ENCODE measurements at places on chromosomes 4 and X. TPM values are rescaled to one million over a fixed set of nuclear protein-coding genes. Genes with fewer than 3 reads are reported as not detected.

GRCh38 chr4:13542577-13543031 lies 1.7 kb downstream of the NKX3-2 start:
- H3K4me1 ChIP-seq: no peaks in the 10 kb centered on the region
- H3K4me3 ChIP-seq: peak overlapping the region; percentile 15
- H3K27me3 ChIP-seq: peaks cover 100% of the 10 kb centered on the region
- H3K36me3 ChIP-seq: no peaks in the 10 kb centered on the region
- no peak for DNase-seq

Gene PF4V1
- total RNA-seq: not detected

Gene MORC4
- 7.6 TPM for total RNA-seq

Gene GLRB
- 6.1 TPM for total RNA-seq

- DNase-seq: no peak
Measured at GRCh38 chrX:108091878-108092291, 307 bp downstream of the ATG4A start.

DNA sequence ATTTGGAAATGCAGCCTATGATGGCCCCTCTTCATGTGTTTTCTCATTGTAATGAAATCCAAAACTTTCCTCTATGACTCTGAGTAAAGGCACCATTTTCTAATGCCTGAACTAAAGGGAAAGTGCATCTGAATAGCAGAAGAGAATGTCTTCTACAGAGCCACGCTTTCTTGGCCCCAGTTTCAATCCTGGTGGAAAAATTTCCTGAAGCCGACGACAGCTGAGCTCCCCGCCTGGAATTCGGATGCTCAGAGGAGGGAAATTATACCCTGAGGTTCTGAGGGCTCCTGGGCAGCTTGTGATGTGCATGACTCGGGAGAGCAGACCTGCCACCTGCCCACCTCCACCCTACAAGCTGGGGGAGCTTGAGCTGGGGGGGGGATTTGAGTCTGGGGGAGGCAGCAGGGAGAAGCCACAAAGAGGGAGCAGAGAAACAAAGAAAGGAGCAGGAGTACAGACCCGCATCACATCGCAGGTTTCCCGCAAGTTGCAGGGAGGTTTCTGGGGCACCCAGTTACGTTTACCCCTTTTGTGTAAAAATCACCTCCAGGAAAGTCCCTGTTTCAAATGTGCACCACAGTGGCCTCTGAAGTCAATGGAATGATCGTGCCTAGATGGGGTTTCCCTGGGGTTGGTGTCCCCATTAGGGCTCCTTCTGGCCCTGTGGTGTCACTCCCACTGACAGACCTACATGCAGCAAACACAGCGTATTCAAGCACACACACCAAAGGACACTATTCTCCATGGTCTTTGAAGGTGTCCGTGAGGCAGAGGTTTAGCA lies 145.6 kb upstream of the RBPJ start:
- H3K27ac ChIP-seq: no peak overlapping the region
- H3K4me1 ChIP-seq: no peaks in the 10 kb centered on the region
- H3K27me3 ChIP-seq: no peaks in the 10 kb centered on the region
- H3K4me3 ChIP-seq: no peak overlapping the region
- no peaks in the 10 kb centered on the region for H3K36me3 ChIP-seq
- DNase-seq: no peak

Gene IL2
- total RNA-seq: not detected

- H3K4me1 ChIP-seq: no peaks in the 10 kb centered on the region
- peaks cover 35% of the 10 kb centered on the region for H3K27me3 ChIP-seq
- H3K36me3 ChIP-seq: no peaks in the 10 kb centered on the region
- DNase-seq: peak; percentile 63
Measured at GRCh38 chr4:185127021-185127925, 15.8 kb upstream of the SLC25A4 start.

DNA sequence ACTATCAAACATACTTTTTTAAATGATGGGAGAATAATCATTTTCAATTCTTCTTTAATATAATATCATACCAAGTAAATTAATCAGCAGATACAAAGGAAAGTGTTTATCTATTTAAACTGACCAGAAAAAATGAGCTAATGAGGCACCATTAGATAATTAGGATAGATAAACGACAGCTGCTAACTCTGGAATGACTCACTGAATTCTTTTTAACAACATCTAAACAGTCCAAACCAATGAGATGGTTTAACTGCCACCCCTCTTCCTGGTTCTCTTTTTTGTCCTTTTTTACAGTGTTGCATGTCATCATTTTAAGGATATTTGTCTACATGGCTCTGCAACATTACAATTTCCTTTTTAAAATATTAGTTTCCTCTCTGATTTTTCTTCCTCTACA lies 41.6 kb downstream of the UNC5C start:
- no peaks in the 10 kb centered on the region for H3K36me3 ChIP-seq
- peaks cover 9% of the 10 kb centered on the region for H3K4me1 ChIP-seq

DNA sequence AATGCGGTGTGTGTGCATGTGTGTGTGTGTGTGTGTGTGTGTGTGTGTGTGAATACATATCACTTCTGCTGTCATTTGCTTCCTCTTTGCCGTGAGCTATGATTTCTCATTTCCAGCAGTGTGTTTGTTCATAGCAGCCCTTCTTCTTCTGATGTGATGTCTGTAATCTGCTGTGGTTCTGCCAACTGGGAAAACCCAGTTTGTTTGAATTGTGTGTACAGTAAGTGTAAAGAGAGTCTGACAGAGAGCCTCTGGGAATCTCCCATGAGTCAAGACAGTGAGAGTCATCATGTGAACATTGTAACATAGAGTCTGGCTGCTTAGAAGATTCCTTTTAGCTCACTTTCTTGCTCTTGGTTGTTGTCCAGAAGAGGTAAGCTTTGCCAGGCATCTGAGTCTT lies 8.4 kb upstream of the NWD2 start:
- no peak overlapping the region for H3K27ac ChIP-seq
- H3K4me1 ChIP-seq: no peaks in the 10 kb centered on the region
- DNase-seq: no peak

GRCh38 chr4:81256059-81256970 lies 41.3 kb upstream of the PRKG2 start:
- H3K4me1 ChIP-seq: no peaks in the 10 kb centered on the region
- no peak overlapping the region for H3K4me3 ChIP-seq

Gene DCAF8L1
- total RNA-seq: not detected

- peaks cover 64% of the 10 kb centered on the region for H3K27me3 ChIP-seq
- peak; percentile 90 for DNase-seq
- H3K4me3 ChIP-seq: peak within 1 kb of the TSS; percentile 53
- peaks cover 43% of the 10 kb centered on the region for H3K4me1 ChIP-seq
- H3K27ac ChIP-seq: no peak within 1 kb of the TSS
- H3K36me3 ChIP-seq: no peaks in the 10 kb centered on the region
Measured at GRCh38 chr4:165378745-165379677, at the start of gene CPE. Gene CPE, plus strand, starts transcription at chr4:165379008. Its CDS starts 214 bp downstream, at chr4:165379222.

Gene CT45A10
- total RNA-seq: not detected

DNA sequence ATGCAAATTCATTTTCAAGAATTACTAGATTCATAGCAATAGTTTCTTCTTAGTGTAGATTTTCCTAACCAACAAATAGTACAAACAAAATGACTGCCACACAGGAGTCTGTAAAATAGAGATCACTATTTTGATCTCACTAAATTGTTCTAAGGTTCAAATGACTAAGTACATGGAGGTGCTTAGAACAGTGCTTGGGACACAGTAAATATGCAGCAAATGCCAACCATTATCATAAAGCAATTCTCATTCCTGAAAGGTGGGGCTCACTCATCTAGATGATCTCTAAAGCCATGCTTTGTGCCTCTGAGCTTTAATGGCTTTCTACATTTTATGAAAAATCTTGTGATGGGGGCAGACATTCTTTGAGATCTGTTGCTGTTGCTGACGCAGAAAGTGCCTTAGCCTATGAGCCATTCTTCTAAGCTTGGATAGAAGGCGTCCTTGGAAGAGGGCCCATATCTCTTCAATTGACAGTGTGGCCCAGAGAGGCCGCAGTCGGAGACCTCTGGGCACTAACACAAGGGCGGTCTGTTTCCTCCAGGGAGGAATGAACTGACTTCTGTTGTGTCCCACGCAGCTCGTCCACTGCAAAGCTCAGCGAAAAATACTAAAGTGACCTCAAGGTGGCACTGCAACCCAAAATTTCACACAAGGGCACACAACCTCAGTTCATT lies 23.5 kb downstream of the TLR10 start:
- no peaks in the 10 kb centered on the region for H3K27me3 ChIP-seq
- peak; percentile 67 for DNase-seq

Gene UNC5C
- 0.15 TPM for total RNA-seq

- no peaks in the 10 kb centered on the region for H3K36me3 ChIP-seq
- H3K27me3 ChIP-seq: no peaks in the 10 kb centered on the region
- no peak for DNase-seq
- no peak overlapping the region for H3K27ac ChIP-seq
Measured at GRCh38 chrX:119638725-119639471, 32.7 kb upstream of the NKRF start.

Gene SYTL4
- total RNA-seq: 0.39 TPM

Gene UGT2B15
- total RNA-seq: not detected

Gene TSPAN6
- total RNA-seq: 205 TPM

DNA sequence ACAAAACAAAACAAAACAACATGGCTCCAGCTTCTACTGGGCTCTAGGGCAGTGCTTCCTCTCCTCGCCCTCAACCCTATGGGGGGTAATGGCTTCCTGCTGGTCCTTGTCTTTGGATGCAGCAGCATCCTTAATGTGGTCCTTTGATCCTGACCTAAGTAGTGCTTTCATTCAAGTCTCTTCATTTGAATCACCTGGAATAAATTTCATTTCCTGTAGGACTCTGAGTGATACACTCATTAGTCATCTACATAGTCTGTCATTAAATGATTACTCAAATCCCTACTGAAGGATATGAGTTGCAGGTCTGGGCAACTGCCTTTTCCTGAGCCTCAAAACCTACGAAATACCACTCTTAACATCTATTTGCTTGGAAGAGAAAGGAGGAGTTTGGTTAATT lies 54.5 kb downstream of the RHOH start:
- peaks cover 5% of the 10 kb centered on the region for H3K4me1 ChIP-seq
- no peak for DNase-seq
- no peak overlapping the region for H3K4me3 ChIP-seq
- H3K27me3 ChIP-seq: no peaks in the 10 kb centered on the region
- H3K36me3 ChIP-seq: no peaks in the 10 kb centered on the region

Measured in neural progenitor cell (in vitro differentiated cells).